EH (cell line): ENCODE measurements at places on chromosomes 4 and X.

DNA sequence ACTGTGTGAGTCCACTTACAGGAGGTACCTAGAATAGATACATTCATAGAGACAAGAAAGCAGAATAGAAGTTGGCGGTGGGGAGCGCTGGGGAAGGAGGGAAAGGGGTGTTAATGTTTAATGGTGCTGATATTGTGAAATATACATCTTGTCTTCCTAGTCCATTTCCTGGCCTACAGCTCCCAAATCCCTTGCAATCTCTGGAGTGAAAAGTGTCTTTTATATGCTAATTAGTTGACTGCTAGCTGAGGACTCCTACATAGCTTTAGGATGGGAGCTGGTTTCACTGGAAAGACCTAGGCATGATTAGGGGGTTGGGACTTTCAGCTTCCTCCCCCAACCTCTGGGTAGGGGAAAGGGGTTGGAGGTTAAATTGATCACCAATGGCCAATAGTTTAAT lies 36.0 kb downstream of the FUNDC1 start:
- DNase-seq = no peak

DNA sequence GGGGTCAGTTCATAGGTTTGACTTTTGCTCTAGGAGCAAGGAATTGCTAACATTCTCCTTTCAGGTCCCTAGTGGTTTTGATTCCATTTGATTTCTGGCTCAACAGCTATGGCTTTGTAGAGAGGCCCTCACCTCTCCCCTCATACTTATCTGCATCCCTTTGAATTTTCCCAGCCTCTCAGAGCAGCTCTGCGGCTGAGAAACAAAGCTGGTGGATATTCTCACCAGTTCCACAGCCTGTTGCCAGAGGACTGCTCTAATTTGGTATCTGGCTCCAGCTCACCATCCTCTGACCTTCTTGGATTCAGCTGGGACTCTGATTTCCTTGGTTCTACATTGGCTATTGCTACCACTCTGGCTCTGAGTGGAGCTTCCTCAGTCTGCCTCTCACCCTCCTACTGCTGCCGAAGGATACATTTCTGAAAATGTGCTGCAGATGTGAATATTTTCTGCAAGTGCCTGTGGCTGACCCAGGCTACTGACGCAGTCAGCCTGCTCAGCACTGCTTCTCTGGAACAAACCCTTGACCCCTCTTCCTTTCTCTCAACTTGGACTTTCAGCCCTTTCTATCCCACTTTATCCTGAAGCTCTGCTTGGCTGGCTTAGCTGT lies 110.9 kb upstream of the ENPEP start:
- DNase-seq = peak; percentile 1

DNA sequence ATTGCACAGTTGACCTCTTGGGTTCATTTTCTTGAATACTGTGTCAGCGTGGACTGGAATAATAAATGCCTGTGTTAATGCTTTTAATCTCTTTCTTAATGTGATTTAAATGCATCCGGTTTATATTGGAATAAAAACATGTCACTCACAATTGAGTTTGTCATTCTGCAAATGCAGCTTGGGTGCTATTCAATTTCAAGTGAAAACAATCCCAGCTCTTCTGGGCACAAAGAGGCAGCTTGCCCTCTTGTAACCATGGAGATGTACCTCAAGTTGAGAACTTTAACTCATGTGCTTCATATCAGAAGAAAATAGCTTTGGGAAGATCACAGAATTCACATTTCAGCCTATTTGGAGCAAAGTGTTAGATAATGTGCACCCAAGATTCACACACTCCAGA lies 355.7 kb upstream of the GNPDA2 start:
- no peak for DNase-seq

DNA sequence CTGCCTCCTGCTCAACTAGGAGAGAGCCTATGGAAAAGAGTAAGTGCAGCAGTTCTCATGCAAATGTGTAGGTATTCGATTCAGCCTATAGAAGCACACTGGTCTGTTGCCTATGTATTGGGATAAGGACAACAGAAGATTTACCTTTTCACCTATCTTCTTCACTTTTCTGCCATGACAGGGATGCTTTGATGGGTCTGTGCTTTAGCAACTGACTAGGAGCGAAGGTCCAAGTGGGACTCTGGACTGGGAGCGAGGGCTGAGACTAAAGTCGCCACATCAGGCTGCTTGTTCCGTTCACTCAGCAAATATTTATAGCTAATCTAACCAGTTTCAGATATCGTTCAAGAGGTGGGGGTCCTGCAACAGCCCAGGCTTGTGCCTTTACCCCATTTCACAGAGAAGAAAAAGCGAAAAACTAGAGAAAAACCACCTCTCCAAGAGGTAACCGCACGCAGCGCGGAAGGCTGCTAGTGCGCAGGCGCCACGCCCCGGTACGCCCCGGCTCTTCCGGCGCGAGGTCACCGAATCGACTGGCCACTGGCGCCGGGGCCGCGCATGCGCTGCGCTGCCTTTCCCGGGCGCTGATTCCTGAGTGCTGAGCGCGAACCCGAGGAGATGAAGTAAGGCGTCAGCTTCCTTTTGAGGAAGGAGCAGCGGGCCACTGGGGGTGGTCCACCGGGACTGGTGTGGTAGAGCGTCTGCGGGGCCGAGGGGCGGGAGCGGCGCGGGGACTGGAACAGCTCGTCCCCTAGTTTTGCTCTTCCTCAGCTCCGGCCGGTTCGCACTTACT lies at the start of gene RBMX2:
Gene RBMX2, plus strand, starts transcription at position 573 of the 793 bp plus-strand sequence. Its CDS starts 46 bp downstream, at position 619.
- peak; percentile 80 for DNase-seq

GRCh38 chr4:4560642-4561041 lies 18.8 kb upstream of the STX18 start:
- DNase-seq = no peak

DNA sequence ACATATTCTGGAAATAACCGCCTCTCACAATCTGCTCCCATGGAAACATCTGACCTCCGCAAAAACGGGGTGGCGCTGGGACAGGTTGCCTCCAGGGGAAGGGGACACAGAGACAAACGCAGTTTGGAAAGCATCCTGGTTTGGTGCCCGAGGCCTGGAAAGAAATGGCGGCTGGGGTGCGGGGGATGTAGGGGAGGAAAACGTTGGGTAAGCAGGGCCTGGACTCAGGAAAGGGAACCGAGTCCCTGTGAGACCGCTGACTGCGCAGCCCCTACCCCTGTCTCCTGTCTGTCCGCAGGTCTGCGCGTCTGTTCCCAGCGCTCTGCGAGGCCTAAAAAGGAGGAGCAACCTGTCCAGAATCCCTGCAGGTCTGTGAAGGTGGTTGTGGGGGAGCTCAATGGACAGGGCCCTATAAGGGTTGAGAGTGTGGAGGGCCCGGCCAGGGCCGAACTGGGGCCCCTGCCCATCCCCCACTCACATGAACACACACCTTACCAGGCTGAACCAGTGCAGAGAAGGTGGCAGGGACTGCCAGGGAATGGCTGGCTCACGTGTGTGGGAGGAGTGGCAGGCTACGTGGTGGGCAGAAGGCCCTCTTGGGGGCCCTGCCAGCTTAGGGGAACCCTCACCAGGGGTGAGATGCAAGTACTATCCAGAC lies 672 bp downstream of the TCEAL3 start:
- DNase-seq = peak; percentile 15

DNA sequence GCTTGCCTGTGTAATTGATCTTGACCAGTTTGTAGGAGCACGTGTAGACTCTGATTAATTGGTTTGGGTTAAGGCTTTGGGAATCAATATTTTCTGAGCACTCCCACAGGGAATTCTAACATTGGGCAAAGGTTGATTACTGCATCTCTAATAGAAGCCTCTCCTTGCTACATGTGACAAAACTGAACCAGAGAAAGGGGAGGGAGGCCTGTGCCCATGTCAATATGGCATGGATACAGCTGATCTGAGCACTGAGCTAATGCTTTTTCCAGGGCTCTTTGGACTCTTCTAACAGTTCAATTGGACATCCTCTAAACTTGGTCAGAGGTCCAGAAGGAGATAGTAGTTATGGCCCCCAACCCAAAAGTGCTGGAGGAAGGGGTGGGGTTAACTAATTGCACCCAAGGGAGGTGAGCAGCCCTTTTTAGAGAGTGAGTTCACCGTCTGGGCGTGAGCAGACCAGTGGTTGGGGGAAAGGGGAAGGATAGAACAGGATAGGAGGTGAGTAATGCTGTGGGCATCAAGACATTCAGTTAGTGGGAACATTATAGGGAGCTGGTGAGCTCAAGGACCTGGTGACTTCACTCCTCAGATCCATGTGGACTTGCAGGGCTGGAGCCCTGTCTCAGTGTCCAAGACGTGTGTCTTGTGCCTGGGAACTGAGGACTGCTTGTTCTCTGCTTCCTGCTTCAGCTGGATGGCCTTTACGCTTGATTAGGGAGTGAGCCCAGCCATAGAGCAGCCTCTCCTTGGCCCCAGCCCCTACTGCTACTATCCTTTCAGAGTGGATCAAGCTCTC lies 22.8 kb downstream of the MSN start:
- DNase-seq = peak; percentile 86

DNA sequence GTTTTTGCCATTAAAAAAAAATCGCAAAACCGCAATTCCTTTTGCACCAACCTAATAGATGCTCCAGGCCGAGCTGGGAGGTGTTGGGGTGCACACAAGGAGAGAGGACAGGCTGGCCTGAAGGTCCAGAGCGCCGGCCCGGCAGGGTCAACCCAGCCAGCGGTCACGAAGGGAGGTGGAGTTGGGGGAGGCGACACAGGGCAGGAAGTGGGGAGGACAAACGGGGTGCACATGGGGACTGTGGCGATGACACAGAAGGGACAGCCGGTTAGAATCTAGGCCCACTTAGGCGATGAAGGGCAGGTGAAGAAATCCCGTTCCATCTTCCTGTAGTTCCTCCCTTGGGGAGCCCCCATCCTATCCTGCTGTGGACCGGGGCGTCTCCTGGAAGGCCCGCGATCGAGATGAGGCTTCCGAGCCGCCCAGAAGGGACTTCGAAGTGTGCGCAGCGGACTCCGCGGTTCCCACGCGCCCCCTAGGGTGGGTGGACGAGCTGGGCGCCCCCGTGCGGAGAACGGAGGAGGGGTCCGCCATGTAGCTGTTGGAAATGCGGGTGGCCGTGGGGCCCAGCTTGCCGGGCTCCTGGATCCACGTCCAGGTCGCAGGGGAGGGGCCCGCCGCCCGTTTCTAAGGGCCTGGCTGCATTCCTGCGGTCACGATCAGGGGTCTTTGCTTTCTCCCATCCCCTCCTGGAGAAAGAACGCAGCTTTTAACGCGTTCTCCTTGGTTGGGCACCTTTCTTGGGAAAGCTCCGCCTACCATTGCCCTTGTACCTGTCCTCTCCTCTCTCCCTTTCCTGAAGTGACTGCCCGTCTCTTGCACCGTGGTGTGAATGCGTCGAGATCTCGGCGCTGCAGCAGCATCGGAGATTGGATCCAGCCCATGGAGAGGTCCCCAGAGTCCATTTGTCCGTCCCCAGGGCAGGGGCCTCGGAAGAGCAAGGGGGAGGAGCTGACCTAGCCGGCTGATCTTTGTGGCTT lies 17.0 kb upstream of the HPF1 start:
- no peak for DNase-seq

DNA sequence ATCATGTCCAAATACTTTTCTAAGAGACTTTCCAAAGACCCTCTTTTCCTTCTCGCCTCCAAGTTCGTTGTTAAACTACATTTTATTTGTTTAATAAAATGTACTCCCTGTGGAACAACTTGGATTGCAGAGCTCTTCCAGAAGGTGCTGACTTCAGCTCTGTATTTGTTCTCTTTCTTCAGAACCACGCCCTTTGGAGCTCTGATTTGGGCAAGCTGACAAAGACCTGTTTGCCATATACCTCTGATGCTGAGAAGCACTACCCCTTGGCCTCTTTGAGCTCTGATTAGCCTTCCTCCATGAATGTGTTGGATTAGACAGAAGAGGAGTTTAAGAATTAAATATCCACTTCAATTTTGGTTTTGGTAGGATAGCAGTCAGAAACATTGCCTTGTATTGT lies 815.1 kb upstream of the POU3F4 start:
- no peak for DNase-seq

DNA sequence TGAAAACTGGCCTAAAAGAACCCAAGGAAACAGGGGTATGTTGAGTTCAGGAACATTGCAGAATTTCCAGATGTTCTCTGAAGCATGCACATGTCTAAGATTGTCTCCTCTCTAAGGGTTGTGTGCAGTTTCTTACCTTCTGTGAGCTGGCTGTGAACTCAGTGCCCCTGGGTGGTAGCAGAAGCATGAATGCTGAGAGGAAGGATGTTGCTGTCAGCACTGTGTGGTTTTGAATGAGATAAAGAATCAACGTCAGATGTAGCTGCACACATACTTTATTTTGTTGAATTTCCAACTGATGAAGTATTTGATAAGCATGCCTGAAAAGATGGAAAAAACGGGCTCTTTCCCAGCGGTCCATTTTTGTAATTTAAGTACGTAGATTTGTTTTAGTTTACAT lies 23.8 kb upstream of the CD38 start:
- peak; percentile 64 for DNase-seq

DNA sequence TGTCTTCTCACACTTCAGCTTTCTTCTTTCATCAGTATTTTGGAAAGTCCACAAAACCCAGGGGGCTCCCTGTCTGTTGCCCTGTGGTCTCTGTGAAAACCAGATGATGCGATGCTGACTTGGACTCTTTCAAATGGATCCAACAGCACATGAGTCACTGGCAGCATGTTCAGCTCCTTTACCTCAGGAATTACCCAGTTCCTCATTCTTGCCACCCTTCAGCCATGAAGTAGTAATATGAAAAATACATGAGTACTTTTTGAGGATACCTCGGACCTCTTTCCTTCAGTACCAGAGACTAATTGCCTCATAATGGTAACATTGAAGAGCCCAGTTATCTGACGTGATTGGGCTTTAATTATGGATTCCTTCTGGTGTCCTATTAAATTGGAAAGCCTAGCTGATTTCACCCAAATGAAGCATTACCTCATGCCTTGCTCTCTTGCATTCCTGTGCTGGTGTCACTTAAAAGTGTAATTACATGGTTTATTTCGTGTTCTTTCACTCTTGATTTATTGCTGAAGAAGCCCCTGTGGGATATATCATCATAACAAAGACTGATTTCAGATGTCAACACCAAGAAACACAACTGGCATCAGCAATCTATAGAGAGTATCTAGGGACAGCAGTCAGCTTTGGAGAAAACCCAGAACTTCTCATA lies 63.4 kb downstream of the NFKB1 start:
- peak; percentile 54 for DNase-seq

- no peak for DNase-seq
Measured at GRCh38 chrX:40278340-40279090, 180.8 kb upstream of the BCOR start.

GRCh38 chr4:88802585-88803286 lies 105.1 kb upstream of the NAP1L5 start:
- DNase-seq = peak; percentile 48

- peak; percentile 36 for DNase-seq
Measured at GRCh38 chr4:73682508-73682907, 57.9 kb upstream of the CXCL8 start.

- DNase-seq = no peak
Measured at GRCh38 chr4:113083346-113083745, 33.9 kb downstream of the ANK2 start.

DNA sequence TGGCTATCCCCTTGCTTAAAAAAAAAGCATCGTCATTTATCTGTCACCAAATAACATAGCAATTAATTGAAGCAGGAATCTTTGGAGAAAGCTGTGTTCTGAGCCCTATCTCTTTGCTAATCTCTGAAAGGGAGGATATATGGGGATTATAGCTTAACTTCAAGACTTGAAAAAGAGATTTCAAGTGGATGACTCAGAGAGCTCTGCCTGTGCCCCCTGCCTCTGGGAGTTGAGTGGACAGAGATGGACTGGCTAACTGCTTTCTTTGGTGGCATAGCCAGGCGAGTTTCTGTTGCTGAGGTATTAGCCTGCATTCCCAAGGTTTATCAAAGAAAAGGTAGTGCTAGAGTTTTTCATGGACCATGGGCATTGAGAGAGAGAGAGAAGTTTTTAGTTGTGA lies 91.6 kb downstream of the DDIT4L start:
- DNase-seq = no peak
